Renal pelvis (tissue), 12 donors: ENCODE measurements at places on chromosomes 11 and 22. TPM values are rescaled to one million over a fixed set of nuclear protein-coding genes. Genes with fewer than 3 reads are reported as not detected.

Gene GLYATL1
- polyA plus RNA-seq = 161 TPM

Gene RIBC2
- polyA plus RNA-seq = 8.8 TPM

Gene LRRC75B
- 33.6 TPM for polyA plus RNA-seq

Gene NXPE4
- polyA plus RNA-seq = 0.21 TPM

- DNase-seq = no peak
These were observed 7.1 kb downstream of the TBX1 start for GRCh38 chr22:19767427-19768341.

- peak; percentile 84 for DNase-seq
These were observed 38.3 kb upstream of the MYH9 start for GRCh38 chr22:36425977-36426523.

GRCh38 chr22:45993841-45994240 is 16.9 kb upstream of the WNT7B start:
- DNase-seq = no peak

DNA sequence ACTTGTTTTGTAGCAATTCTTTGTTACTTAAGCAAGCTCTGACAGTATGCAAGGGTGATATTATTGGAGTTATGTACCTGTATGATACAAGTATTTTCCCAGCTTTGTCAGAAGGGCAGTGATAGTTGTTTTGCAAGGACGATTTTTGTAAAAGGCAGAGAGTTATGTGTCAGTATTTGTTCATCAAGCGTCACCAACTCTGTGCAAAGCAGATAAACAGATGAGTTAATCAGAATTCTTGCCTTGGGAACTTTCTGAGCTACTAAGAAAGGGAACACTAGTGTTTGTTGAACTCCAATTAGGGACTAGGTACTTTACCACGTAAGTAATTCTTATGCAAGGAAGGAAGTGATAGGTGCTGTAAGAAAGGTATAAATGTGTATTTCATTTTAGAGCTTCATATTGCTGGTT is 1.4 kb downstream of the USP47 start:
- DNase-seq = no peak

DNA sequence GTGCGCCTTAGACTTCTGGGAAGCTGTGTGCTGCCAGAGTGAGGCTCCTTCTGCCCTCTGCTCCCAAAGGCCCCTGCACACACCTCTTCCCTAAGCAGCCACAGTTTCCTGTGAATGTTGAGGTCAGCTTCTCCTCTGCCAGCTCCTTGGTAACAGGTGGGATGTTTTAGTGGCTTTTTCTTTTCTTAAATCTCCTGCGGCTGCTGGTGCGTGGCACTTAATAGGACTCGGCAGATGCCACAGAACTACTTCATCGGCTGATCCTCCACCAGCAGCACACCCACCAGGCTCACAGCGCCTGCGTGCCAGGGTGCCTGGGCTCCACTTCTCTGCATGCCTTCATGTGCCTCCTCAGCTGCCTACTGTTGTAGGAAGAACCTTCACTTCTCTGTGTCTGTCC is 87.8 kb downstream of the RCN1 start:
- no peak for DNase-seq

- DNase-seq = peak; percentile 26
These were observed 129.0 kb upstream of the PARVA start for GRCh38 chr11:12248330-12248729.

DNA sequence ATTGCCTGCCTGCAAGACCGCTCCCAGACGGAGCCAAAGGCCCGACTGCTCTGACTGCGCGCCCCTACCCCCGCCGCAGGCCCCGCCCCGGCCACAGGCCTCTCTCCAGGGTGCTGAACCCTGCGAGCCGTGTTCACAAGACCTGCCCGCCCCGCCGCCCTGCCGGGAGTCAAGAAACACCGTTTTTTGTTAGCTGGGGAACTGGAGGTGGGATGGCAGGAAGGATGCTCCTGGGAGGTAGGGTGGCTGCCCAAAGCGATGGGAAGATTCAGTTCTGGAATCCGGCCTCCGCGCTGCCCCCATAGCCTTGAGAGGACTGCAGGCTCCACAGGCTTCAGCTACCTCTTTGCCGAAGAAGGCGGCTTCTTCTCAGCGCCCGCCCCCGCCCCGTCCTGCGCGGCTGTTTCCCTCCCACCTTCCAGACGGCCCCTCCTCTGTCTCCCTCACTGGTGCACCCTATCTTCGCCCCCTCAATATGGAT is 2.7 kb upstream of the PDE2A start:
- DNase-seq = peak; percentile 77

DNA sequence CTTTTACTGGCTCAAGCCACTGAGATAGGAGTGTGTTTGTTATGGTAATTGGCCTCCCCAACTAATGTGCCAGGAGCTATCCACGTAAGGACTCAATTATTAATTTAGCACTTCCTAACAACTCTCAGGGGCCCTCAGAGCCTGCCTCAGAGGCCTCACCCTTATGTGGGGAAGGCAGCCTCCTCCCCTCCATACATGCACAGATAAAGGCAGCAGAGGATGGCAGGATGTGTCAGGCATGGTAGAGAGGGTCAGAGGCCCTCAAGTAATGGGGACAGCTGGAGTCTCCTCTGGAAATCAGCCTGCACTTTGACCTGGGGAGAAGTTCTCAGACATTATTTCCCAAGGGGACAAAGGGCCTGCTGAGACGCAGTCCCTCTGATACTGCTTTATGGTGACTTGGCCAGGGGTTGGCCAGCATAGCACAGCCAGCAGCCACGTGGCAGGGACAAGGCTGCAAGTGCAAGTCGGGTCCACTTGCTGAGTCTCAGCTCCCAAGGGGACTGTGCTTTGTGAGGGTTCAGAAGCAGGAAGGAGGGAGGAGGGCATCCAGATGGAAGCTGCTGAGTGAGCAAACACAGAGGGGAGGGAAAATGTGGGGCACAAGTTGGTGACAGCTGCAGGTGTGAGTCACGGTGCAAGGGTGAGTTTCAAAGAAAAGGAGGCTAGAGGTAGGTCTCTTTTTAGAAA is 17.0 kb downstream of the MOGAT2 start:
- DNase-seq = no peak

DNA sequence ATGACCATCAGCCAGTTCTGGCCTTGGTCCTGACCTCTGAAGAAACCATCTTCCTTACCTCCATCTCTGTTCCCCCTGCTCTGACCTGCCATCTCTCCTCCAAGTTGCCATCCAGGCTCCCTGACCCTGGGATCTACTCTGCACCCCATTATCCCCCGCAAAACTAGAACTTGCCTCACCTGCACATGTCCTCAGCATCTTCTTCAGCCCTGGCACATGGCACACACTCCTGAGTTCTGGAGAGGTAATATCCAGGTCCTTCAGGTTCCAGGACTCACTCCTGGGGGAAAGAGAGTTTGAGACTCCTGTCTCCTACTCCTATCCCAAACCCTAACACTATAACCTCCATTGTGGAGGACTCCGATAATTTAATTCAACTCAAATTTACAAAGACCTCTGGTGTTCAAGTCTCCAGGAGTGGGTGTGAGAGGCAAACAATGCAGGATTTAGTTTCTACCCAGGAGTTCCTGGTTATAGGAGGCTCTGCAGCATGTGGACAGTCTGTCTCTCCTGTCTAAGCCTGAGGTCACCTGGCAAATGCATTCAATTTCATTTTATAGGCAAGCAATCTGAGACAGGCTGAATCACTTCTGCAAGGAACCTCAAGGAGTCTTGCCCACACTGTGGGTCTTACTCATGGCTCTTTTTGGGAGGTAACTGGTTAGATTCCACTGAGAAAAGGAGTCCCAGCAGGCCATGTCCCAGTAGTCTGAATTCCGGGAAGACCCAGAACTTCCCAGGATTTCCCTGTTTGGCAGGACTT is 7.3 kb downstream of the TRIM21 start:
- DNase-seq = no peak
